ENCODE measurements at places on chromosomes 16 and 17. TPM values are rescaled to one million over a fixed set of nuclear protein-coding genes. Genes with fewer than 3 reads are reported as not detected.

Gene CLEC10A
- 2.0 TPM for polyA plus RNA-seq

Gene RGS9
- 11.7 TPM for polyA plus RNA-seq

Gene PDIA2
- 0.46 TPM for polyA plus RNA-seq

Gene CNGB1
- polyA plus RNA-seq, result 0.18 TPM

Gene PHOSPHO1
- 1.5 TPM for polyA plus RNA-seq

Gene TMEM238L
- polyA plus RNA-seq, result 9.4 TPM

DNA sequence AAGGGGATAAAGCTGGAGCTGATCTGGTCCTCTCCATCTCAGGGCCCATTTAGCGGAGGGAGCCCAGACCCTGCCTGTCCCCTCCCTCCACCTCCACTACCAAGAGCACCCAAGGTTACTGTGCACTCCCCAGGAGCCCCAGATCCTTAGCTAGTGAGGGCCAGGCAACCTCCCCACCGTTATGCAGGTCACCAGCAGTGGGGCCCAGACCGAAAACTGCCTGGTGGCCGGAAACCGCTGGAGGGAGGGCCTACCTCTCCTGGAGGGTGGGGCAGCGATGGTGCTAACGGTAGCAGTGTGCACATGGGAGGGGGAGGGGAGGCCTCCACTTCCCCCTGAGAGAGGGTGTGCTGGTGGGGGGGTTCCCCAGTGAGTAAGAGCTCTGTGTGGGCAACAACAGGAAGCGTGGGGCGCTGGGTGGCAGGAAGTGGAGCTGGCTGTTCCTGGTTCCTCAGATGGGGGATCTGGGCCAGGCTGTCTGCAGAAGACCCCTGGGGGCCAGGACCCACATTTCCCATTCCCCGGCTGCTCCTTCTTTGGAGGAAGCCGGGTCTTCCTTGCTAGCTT is 4.4 kb downstream of the FMNL1 start:
- DNase-seq, result no peak

- DNase-seq, result no peak
Observed at GRCh38 chr17:30532871-30533270, 55.7 kb downstream of the GOSR1 start.

- DNase-seq, result no peak
Observed at GRCh38 chr17:2850991-2851390, 54.8 kb downstream of the RAP1GAP2 start.

DNA sequence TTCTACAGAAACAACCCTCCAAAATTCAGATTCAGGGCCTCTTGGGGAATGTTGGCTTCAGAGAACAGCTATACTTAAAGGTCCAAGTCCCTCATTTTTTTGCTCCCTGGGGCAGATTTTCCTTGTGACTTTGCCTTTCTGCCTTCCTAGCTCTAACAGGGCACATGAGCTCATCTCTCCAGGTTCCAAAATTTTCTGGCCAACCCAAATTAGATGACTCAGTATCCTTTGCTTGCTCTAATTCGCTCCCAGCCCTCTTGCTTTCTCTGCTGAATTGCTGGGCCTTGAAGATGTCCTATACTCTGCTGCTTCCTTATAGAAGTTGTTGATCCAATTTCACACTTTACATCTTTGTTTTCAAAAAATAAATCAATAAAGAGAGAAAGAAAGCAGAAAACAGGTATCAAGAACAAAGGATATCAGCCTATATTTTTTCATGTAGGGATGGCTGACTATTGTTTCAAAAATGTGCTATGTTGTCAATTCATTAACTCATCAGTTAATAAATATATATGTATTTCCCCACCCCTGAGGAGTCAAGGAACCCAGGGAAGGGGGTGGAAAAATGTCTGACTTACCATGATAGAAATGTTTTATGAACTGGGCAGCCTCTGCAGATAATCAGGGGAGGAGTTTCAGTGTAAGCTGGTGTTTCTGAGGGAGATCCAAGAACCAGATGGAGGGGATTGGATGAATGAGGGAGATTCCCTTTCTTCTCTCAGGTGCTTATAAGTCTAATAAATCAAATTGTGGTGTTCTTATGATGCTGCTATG is 1.0 kb upstream of the KRTAP4-2 start:
- no peak for DNase-seq

- DNase-seq, result no peak
Observed at GRCh38 chr17:75078284-75079022, 9.3 kb upstream of the SLC16A5 start.

DNA sequence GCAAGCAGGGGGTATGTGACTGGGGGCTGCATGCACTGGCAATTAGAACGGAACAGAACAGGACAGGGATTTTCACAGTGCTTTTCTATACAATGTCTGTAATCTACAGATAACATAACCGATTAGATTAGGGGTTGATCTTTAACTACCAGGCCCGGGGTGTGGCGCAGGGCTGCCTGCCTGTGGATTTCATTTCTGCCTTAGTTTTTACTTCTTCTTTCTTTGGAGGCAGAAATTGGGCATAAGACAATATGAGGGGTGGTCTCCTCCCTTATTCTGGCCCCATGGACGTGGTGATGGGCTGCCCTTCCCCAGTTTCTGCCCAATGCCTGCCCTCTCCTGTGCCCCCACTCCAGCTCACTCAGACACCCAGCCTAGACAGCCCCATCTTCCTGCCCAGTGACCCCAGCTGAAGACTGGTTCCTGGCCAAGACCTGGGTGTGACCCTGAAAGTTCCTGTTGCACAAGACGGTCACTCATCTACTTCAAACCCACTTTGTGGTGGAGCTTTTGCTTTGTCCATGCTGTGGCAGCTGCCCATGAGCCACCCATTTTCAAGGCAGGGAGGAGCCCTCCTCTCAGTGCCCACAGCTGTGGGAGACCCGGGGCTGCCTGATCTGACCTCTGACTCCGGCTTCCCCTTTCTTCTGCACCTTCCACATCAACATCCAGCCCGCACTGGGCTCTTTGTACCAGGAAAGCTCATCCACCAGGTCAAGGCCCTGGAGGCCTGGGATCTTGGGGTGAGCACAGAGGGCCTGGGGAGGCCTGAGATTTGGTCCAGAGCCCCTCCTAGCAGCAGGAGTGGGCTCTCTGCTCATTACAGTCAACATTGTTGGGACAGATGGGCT is 18.6 kb downstream of the ALOX12B start:
- DNase-seq, result no peak

- no peak for DNase-seq
Observed at GRCh38 chr17:63476854-63477479, at the start of gene ACE. TSS of gene ACE (plus strand) at chr17:63477061. CDS start at chr17:63477095, 34 bp downstream.

GRCh38 chr17:16407911-16408588 is 7.3 kb upstream of the TRPV2 start:
- no peak for DNase-seq

DNA sequence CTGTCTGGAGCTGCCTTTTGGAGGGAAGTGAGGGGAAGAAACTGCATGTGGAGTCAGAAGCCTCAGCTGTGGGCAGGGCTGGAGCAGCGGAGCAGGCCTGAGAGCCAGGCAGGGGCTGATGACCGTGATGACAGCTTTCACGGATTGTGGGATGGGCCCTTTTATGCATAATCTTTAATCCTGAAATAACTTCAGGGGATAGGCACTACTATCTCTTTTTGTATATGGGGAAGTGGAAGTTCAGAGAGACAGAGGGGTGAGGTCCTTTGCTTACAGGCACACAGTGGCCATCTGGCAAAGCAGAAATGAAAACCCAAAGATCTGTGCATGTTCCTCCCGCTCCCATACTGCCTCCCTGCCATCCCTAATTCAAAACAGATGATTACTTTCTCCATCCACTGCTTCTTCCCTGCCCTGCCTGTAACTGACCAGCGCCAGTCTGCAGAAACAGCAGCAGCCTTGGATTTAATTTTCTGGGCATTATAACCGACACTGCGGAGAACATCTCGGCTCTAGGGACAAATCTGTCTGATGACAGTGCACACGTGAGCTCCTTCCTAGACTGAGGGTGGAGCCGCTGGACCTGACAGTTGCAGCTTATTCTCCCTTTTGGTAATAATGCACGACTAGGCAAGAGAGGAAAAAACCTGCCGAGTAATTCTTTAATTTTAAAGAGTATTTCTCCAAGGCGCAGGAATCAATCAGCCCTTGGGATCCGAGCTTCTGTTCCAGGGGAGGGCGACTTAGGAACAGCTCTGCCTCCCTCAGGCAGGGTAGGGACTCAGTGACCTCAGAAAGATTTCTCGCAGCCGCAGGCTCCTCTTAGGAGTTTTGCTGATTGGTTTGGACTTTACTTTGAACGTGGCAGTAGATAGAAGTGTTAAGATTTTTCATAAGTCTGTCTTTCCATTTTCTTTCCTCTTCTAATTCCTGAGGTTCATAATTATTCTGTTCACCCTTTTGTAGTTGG is 95.4 kb downstream of the UTP18 start:
- no peak for DNase-seq

DNA sequence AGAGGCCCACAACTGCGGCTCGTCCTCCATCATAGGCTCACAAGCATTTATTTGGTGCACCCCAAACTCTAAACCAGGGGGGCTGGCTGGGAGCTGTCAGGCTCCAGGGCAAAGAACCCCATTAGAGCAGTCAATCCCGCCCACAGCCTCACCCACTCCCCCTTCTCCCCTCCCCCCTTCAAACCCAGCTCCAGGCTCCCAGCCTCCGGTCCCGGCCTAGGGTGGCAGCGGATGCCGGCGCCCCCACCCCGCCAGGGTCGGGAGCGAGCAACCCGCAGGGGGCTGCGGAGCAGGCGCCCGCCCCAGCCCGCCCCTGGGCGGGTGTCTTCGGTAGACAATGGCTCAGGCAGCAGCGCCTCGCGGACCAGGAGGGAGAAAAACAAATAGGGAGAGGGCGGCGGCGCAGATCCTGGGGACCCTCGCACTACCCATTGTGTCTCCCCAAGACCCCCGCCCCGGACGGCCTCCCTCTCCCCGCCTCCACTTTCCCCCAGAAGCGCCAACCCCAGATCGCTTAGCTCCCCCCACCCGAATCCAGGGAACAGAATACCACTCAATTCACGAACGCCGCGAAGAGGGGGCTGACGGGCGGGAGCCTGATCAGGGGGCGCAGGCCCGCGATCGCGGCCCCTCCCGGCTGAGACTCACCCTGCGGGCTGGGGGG is 572 bp downstream of the FAM171A2 start:
- DNase-seq, result no peak

DNA sequence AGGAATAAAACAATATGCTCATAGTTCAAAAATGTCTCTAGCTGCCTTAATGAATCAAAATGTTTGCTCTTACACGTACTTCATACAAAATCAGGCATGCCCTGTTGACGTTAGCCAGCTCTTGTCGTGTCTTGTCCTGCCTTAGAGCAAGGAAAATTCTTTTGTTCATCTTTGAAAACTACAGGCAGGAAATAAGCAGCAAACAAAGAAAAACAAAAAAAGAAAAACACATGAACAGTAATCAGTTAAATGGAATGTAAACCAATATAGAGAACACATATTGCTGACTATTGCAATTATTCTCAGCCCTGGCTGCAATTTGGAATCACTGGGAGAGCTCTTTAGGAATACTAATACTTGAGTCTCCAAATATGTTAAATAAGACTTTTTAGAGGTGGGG is 1.7 kb downstream of the CAPNS2 start:
- DNase-seq, result no peak

DNA sequence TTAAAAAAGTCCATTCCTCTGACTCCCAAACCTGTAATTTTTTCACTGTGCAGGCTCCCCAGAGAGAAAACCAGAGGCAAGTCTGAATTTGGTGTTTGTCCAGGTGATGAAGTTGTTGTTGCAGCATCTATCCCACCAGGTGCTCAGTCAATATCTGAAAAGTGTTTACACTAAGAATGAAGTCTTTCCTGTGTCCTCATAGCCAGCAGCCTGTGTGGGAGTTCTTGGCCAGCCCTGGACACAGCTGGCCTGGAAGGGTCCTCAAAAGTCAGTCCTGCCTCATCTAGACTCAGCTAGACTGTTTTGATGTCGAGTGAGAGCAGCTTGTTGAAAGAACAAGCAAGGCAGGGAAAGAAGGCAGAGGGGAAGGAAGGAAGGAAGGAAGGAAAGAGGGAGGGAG is 3.3 kb upstream of the PMP22 start:
- DNase-seq, result no peak

- DNase-seq, result no peak
Observed at GRCh38 chr17:56845934-56846333, 12.0 kb downstream of the DGKE start.

DNA sequence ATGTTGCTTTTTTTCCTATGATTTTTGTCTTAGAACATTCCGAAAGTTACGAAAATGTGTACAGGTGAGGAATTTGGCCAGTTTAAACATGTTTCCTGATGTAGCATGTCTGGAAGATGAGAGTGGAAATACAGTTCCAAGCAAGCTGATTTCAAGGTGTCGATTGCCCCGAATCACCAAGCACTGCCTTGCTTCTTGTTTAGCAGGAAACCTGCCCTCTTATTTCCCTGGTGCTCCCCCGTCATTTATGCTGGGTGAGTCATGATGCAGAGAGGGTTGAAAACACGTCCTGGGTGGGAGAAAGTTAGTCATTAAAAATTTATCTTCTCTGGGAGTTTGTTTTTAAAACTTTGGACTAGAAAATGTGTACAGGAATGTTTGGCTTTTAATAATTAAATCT is 608.6 kb upstream of the EEF2KMT start:
- no peak for DNase-seq

DNA sequence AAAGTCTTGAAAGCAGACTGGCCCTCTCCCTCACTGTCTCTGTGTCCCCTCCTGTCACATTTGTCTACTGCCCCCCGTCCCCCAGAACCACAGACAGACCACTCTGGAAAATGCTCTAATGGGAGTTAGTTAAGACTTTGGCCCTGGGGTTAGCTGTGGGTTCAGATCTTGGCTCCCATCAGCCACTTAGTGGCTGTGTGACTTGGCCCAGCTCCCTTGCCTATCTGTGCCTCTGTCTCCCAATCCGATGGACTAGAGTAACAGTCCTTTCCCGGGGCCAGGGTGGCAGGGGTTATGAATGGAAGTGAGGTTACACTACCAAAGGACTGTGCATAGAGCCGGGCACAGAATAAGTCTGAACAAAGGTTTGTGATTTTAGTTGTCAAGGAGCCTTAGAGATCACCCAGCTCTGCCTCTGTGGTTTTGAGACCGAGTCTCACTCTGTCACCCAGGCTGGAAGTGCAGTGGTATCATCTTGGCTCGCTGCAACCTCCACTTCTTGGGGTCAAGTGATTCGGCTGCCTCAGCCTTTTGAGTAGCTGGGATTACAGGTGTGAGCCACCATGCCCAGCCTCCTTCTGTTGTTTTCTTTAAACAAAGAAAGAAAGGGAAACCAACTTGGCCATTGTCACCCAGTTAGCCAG is 23.7 kb downstream of the PPL start:
- no peak for DNase-seq

DNA sequence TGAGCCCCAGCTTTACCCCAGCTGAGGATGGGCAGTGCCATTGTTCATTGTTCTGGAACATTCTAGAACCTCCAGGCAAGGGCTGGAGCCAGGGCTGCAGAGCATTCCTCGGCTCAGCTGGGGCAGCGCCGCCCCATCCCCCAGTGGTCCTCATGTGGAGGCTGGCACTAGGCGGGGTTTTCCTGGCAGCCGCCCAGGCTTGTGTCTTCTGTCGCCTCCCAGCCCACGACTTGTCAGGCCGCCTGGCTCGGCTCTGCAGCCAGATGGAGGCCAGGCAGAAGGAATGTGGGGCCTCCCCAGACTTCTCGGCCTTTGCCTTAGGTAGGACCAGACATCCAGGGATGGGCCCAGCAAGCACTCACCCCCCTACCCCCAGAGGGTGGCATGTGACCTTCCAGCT is at the start of gene TMEM95:
TSS of gene TMEM95 (plus strand) at position 104 of the 400 bp plus-strand sequence. CDS start at position 153, 49 bp downstream.
- no peak for DNase-seq
